ENCODE measurements at places on chromosomes 2 and 18.

DNA sequence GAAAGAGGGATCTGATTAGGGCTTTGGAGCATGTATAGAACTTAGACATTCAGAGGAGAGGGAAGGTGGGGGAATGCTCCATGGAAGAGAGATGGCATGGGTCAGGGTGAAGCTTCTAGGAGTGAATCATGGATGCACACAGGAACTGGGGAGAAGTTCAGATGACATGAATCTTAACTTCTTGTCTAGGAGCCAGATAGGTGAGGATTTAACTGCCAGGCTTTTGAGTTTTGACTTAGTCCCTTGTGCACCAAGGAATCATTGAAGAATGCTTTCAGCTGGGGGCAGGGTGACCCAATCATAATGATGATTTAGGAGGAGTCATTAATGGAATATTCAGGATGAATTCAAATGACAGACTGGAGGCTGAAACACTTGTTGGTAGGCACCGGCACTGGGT, 48.7 kb downstream of the ACYP2 start:
- no peak for DNase-seq

- DNase-seq = no peak
Observed at GRCh38 chr2:65498396-65498795, 66.0 kb upstream of the SPRED2 start.

- DNase-seq = no peak
Observed at GRCh38 chr2:227347117-227347516, 22.1 kb downstream of the MFF start.

- DNase-seq = no peak
Observed at GRCh38 chr18:56645415-56646016, 5.6 kb upstream of the WDR7 start.

- DNase-seq = no peak
Observed at GRCh38 chr2:30738141-30738911, 68.9 kb downstream of the CAPN13 start.

DNA sequence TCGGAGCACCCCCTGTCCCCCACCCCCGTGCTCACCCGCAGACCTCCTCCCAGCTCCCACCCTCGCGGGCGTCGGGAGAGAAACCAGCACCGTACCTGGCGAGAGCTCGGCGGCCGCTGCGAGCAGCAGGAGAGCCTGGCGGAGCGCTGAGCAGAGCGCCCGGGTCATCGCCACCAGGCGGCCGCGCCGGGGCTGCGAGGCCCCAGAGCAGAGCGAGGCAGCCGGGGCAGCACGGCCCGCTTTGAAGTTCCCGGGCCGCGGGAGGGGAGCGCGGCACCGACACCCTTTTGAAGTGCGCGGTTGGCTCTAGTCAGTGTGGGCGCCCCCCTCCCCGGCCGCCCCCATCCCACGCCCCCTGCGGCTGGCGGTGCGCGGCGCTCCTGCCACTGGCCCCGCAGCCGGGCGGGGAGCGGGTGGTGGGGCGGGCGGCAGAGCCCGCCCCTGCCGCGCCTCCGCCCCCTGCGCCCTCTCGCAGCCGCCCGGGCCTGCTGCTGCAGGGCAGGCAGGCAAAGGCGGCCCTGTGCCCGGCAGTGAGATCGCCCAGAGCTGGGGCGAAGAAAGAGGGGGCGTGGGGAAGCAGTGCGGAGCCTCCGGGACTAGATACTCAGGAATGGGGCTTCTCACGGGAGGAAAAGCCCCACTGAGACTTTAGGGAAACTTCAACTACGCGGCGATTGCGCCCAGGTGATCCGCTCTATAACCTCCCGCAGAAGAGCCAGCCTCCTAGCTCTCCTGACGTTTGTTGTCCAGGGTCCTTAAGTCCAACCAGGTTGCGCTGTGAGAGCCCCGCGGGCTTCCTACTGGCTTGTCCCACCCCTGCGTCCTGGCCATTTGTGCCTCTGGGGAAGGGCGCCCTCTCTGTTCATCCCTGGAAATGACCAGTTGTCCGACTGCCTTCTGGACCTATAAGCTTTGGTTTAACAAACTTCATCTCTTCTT, at the start of gene ACVR1C:
TSS of gene ACVR1C (minus strand) at position 388 of the 939 bp plus-strand sequence. CDS start at position 168, 220 bp downstream.
- DNase-seq = no peak

- DNase-seq = no peak
Observed at GRCh38 chr2:54049365-54049764, 66.0 kb upstream of the ACYP2 start.

DNA sequence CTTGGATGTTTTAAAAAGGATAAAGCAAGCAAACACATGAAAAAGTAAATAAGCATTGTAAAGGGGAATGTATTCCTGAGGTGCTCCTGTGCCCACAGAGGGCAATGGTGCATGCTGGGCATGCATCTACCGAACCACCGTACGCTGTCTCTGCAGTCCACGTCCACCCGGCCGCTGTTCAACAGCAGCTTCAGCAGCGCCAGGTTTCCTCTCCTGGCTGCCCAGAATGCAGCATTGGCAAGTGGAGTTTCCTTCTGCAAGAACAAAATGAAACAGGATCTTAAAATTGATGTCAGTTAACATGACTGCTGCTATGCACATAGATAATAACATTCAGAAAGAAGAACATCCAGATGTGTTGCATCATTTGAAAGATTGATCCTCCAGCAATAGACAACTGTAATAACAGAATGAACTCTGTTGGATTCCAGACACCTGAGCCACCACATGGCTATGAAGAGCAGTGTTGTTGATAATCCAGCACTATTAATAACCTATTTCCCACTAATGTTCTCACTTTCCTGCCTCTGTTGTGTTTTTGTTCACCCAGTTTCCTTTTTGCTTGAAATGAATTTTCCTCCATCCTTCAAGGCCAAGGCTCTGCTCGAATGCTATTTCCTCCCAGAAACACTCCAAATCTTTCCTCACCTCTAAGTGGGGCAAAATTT, 13.6 kb downstream of the ANKRD29 start:
- no peak for DNase-seq

- DNase-seq = no peak
Observed at GRCh38 chr2:28201671-28202180, 190.9 kb upstream of the FOSL2 start.
